Immature natural killer cell (primary cell): ENCODE measurements at places on chromosomes 7 and 10.

DNA sequence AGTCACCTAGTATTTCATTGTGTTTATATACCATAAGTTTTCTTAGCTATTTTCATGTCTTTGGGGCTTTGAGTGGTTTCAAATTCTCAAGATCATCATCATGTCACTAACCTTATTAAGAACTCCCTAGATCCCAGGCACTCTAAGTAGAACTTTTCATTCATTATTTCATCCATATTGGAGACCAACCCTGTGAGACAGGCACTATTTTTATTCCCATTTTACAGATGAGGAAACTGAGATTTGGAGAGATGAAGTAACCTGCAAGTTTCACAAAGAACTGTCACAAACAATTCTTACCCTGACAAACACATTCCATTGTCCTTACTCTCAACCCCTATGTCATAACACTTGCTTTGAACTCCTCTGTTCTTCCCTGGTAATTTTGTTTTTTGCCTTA lies 13.8 kb upstream of the SND1 start:
- DNase-seq, result no peak

- no peak for DNase-seq
Observed at GRCh38 chr10:129962031-129962871, 1.8 kb downstream of the EBF3 start.

GRCh38 chr7:96316949-96317348 lies 4.9 kb downstream of the SLC25A13 start:
- DNase-seq, result no peak

DNA sequence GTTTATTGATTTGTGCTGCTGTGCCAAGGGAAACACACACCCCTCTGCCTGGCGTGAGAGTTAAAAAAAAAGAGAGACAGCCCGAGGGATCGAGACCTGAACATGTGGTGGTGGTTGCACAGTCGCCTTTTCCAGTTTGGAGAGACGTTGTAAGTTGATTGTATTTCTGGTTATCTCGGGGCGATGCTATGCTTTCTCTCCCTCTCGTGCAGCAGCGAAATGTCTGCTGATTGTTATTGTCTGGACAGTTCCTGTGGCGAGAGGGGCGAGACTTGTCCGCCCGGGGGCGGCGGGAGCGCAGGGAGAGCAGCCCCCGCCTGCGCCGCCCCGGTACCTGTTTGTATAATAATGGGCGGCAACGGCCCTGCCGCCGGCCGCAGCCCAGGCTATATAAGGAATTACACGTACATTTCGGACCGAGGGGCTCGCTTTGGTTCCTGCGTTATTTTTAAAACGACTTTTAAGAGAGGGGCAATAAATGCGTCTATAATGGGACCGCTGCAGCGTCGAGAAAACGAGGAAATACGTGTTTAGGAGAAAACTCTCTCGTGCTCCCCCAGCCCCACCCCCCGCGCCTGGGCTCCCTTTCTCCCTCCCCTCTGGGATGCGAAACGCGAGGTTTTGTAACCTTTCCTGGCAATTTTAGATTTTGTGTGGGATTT lies 1.7 kb downstream of the ZEB1 start:
- DNase-seq, result peak; percentile 26

- DNase-seq, result no peak
Observed at GRCh38 chr7:6430271-6430940, 17.3 kb downstream of the DAGLB start.

DNA sequence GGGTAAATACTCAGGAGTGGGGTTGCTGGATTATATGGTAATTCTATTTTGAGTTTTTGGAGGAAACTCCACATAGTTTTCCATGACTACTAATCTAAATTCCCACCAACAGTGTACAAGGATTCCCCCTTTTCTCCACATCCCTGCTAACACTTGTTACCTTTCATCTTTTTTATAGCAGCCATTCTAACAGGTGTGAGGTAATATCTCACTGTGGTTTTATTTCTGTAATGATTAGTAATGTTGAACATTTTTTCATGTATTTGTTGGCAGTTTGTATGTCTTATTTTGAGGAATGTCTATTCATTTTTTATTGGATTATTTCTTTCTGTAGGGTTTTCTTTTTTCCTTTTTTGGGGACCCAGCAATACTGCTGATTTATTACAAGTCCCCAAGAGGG lies 14.9 kb downstream of the TAF3 start:
- no peak for DNase-seq

GRCh38 chr10:33832124-33832787 lies 497.8 kb upstream of the NRP1 start:
- DNase-seq, result no peak

GRCh38 chr10:100827819-100828737 lies 82.7 kb downstream of the PAX2 start:
- peak; percentile 30 for DNase-seq

DNA sequence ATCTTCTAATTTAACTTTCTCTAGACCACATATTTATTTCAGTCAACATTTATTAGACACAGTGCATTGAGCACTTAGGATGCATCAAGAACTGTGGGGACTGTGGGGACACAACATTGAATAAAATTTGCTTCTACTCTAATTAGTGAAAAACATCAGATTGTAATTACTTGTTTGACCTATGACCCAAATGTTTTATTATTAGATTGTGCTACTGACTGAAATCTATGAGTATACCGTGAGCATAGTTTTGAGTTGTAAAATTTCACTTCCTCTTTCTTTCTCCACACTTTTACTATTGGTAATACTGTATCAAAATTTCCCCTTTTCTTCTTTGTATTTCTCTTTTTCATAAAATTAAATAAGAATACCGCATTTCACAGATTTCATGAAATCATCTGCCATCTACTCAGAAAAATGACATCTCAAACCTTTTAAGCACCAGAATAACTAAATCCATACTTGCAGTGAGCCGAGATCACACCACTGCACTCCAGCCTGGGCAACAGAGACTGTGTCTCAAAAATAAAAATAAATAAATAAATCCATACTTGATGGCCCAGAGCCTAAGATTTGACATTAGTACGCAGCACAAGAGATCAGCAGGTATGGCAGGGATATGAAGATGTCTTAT lies 25.4 kb upstream of the INPP5F start:
- no peak for DNase-seq

DNA sequence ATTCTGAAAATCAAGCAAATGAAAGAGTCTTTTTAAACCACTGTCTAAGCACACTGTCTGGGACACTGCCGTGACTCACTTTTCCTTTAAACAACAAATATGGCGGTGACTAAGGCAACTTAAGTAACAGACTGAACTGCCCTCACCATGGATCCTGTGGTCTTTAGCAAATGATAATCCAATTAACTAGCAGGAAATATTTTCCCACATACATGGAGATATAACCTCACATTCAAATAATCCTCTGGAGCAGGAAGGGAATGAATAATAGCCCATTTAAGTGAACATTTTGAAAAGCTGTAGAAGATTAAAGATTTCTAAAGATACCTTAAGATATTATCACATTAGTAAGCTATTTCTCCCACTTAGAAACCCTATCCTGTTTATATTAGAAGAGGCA lies 40.3 kb upstream of the LRRC17 start:
- no peak for DNase-seq

DNA sequence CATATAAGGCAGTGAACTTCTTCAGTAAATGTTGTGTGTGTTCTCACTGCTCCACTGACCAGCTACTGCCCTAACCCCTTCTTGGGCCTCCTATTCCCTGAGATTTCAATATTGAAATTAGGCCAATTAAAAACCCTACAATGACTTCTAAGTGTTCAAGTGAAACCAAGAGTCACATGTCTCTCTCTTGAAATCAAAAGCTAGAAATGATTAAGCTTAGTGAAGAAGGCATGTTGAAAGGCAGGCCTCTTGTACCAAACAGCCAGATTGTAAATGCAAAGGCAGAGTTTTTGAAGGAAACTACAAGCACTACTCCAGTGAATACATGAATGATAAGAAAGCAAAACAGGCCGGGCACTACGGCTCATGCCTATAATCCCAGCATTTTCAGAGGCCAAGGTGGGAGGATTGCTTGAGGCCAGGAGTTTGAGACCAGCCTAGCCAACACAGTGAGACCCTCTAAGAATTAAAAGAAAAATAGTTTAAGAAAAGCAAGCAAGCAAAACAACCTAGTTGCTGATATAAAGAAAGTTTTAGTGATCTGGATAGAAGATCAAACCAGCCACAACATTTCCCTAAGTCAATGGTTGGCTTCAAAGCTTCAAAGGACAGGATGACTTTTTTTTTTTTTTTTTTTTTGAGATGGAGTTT lies 22.3 kb downstream of the BRAF start:
- no peak for DNase-seq
